ENCODE measurements at places on chromosomes 16 and 17.

DNA sequence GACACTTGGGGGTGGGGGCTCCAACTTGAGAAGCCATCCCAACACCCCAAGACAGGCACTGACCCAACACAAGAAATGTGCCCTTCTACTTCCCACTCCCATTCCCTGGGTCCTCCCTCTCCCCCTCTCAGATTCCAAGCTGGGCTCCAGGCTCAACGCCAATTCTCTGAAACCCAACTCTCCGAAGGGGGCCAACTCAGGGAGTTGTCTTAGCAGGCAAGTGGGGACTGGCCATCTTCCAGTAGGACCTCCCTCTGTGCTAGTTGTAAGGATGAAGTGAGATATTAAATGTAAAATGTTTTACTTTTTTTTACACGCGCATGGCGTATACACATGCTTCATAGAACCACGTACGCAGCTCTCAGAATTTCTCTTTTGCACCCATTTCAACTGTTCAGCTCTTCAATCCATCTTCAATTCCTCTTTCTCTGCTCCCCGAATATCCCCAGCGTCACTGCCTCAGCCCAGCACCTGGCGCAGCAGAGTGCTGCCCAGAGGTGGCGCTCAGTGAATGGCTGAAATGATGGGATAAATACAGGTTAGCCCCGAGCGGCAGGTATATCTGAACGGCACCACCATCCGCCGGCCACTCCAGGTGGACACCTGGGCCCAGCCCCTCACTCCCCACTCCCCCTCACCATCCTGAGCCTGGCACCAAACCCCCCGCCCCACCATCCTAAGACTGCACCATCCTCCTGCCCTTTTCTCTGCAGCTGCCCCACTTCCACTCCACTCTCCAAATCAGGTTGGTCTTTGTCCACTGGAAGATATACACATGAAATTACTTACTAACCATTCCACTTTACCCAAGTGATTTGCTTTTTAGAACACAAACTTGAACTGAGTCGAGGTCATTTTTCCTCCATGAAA is 43.9 kb upstream of the TNRC6C start:
- DNase-seq: no peak

- no peak for DNase-seq
Measured at GRCh38 chr16:50023641-50024040, 1.4 kb upstream of the CNEP1R1 start.

DNA sequence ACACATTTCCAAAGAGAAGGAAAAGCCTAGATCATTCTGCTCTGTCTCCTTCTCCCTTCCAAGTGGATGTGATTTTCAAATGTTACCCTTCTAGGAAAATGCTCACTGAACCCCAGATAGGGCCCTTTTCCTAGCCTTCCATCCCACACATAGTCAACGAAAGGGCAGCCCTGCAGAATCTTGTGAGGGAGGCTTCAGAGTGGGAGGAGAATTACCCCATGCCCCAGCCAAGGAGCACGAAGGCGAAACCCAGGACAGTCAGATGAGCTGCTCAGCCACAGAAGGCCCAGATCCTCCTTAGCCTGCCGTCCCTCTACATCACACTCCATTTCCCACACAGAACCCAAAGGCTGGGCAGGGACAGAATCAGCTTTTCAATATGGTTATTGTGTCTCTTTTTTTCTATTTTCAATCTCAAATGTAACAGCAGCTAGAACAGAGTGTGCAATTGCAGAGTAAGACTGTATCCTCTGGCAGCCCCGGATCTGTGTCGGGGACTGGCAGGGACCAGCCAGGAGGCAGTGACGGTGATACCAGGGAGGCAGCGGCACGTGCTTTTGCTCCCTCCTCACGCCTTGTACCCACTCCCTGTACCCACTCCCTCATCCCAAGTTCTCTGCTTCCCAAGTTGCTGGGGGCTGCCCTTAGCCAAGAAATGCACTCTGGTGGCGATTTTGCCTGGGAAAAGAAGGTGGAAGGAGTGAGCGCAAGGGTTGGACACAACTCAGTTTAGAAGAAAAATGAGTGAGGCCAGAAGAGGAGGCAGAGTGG is 3.7 kb upstream of the SDK2 start:
- no peak for DNase-seq

- DNase-seq: peak; percentile 76
Measured at GRCh38 chr16:85420501-85421337, 192.4 kb upstream of the GSE1 start.

DNA sequence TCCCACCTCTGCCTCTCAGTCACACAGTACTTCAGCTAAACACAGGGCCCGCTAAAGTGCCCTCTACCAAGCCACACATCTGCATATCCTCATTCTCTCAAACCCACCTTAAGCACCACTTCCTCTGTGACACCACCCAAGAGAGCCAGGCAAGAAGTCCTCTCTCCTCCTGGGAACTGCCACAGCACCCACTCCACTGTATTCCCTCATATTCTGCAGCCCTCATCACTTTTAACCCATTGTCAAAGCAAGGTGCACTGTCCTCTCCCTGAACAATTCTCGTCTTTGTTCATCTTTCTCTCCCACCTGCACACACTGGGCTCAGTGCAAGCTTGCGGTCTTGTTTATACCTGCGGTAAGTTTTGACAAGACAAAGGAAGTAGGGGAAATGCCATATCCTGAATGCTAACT is 13.6 kb downstream of the CHD9 start:
- peak; percentile 80 for DNase-seq

GRCh38 chr17:8118769-8119580 is 661 bp upstream of the ALOXE3 start:
- peak; percentile 92 for DNase-seq

GRCh38 chr17:81517339-81518112 is 4.9 kb upstream of the ACTG1 start:
- DNase-seq: peak; percentile 66

GRCh38 chr17:72501404-72502370 is 380.9 kb downstream of the SOX9 start:
- no peak for DNase-seq

DNA sequence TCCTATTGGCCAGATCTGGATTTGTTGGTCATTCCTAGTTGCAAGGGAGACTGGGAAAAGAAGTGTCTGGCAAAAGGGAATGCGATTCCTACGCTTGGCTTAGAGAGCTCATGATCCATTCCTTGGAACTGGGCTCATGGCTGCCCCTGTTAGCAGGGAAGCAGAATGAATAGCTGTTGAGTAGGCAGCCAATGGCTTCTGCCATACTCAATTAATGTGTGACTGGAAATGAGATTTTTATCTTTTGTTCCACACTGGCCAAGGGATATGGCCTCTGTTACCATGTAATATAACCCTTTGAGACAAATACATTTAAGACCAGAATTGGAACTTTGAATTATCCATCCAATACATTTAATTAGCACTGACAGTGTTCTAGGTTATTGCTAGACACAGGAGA is 31.0 kb downstream of the FTO start:
- no peak for DNase-seq

- DNase-seq: no peak
Measured at GRCh38 chr16:6160871-6161270, 1063.3 kb upstream of the EEF2KMT start.

- peak; percentile 46 for DNase-seq
Measured at GRCh38 chr16:47150067-47150466, 6.3 kb upstream of the NETO2 start.

GRCh38 chr16:14086477-14086876 is 15.4 kb downstream of the MRTFB start:
- DNase-seq: no peak

DNA sequence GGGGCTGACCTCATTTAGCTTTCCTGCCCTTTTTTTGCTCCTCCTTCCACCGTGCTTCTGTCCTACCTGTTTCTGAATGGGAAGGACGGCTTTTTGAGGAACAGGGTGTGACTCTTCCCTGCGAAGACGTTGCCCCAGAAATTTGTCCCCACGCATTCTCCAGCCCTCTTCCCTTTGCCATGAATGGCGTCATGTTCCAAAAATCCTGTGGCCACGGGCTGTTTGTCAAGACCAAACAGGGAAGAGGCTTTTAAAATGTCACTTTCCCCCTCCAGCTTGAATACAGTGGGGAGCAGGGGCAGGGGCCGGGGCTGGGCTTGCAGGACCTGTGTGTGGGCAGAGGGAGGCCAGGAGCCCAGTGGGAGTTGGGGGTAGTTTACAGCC is 13.9 kb downstream of the MPRIP start:
- no peak for DNase-seq

DNA sequence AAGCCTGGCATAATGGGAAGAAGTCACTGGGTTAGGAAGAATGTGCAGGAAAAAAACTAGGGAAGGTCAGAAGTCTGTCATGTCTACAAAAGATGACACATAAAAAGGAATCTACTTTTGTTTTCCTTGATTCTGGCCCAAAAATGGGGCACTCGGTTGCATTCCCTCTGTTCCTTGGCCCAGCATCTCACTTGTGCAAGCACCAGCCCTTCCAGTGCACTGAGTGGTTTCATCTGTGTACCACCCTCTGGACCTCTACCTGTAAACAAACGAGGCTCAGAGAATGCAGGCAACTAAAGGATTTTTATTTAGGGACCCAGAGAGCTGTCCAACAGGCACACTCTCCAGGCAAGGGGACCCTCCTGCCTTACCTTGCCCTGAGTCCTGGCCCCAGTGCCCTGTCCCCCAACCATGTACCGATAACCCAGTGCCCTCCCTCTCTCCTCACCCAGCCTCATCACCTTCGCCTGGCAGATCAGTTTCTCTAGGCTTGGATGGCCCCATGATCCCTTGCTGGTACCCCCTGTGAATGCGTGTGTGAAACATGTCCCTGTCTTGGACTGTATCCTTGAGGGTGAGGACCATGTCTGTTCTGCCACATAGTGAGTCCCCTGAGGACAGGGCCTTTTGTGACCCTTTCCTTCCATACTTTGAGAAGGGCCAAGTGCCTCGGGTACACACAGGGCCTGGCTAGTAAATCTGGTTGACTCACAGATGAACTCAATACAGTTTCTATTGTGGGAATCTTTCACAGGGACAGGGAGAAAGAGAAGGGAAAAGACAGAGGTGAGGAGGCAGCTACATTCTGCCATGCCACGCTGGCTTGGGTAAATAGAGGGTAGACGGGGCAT is 13.3 kb downstream of the NXPH3 start:
- no peak for DNase-seq

DNA sequence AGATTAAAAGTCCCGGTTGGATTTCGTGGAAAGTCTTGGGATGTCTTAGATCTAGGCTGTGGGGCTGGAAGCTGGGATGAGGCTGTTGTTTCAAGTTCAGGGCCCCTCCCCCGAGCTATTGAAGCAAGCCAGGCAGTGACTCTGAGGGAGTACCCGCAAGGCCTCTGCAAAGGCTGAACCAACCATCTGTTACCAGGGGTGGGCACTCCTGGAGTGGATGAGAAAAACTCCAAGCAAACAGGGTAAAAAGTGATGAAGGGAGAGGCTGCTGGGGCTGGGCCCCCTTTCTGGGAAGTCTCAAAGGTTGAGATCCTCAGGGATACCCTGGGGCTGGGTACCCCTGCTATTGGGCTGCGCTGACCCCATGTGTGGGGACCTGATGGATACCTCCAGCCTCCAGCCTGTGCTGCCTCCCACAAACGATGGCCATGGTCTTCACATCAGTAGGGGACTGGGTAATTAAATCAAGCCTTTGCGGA is 82.4 kb upstream of the KIFC3 start:
- no peak for DNase-seq

DNA sequence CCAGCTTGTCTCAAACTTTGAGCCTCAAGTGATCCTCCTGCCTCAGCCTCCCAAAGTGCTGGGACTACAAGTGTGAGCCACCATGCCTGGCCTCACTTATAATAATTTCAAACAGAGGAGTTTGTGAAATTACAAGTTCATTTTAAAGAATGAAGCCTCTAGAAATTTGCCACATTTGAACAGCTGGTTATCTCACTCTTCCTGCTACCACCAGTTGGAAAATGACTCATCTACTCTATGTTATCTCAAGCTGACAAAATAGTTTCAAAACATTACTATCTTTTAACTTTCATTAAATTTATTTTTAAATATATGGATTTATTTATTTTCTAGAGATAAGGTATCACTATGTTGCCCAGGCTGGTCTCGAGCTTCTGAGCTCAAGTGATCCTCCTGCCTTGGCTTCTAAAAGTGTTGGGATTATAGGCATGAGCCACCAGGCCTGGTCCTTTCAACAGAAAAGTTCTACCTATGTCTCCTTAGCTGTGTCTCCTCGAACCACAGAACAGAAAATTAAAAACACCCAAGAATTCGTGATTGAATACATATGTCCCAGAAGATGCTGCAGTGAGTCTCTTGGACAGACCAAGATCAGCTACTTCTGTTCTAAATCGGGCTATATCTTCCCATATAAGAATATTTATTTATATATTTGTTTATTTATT is 47.6 kb downstream of the MYH13 start:
- DNase-seq: no peak

DNA sequence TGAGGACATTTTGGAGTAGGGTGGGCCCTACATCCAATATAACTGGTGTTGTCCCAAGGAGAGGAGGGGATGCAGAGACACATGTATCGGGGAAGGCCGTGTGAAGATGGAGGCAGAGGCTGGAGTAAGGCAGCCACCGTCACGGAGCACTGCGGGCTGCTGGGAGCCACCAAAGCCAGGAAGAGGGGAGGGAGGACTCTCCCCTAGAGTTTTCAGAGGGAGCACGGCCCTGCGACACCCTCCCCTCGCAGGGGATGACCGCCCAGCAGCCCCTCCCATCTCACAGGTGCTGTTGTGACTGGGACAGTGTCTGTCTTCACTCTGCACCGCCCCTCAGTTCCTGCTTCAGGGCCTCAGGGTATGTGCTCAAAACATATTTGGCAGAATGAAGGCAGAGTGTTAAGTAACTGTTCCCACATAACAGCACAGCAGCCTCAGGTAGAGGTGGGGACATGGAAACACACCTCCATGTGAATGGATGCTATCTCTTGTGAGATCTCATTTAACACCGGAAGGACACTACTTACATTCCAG is 82.2 kb downstream of the RBFOX3 start:
- no peak for DNase-seq

DNA sequence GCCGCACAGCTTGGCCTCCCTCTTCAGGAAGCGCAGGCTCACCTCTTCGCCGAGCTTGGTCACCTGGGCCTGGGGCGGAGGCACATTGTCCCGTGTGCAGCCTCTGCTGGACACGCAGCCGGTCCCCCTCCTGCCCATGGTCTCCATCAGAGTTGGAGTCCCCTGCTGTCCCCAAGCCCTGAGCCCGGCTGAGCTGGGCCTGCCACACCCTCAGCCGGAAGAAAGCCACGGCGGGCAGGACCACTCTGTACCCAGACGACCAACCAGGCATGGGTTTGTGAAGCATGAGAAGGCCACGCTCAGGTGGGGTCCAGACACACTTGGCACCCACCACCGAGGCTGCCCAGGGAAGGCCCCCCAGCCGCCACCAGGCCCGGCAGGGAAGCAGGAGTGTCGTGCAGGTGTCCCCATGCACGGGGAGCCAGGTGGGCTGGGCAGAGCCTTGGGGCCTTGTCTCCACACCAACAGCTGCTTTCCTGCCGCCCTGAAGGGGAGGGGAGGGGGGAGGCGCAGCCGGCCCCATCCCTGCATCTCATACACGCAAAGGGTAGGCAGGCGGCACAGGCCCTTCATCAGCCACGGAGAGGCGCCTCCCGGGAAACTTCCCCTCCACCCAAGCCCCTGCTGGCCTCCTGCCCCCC is 5.2 kb downstream of the CCDC154 start:
- no peak for DNase-seq

DNA sequence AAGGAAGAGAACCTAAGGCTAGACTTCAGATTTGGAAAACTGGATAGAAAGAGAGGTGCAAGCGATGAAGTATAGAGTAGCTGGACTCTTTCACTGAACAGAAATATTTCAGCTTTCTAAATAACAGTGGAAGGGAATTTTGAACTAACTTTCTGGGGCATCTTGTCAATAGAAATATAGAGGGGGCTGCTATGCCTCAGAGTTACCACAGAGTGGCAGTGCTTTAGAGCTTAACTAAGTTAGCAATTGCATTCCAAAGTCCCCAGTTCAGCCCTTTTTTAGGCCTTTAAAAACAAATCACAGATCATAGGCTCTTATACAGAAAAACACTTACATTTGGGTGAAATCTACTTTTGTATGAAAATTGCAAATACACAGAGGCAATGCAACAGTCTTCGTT is 154.2 kb upstream of the CDH8 start:
- no peak for DNase-seq
